ENCODE measurements at places on chromosomes 1 and 21. TPM values are rescaled to one million over a fixed set of nuclear protein-coding genes. Genes with fewer than 3 reads are reported as not detected.

DNA sequence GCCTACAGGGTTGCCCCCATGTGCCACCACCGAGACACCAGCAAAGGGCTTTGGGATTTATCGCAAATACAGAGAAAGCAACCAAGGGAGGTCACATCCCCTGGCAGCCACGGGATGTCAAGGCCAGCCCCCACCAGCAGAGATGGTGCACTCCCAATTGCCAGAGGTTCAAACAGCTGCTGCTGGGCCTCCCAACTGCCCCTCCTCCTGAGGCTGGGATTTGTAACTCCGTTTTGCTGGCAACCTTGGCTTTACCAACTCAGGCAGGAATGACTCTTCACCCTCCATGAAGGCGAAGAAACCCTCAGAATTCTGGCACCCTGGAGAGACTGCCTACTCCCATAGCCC, 11.6 kb downstream of the TMEM53 start:
- no peak for DNase-seq

The ACTA1 gene
- 1.2 TPM for polyA plus RNA-seq

The CENPF gene
- 0.39 TPM for polyA plus RNA-seq

The XCL2 gene
- not detected for polyA plus RNA-seq

The CLCNKA gene
- 187 TPM for polyA plus RNA-seq

Data from kidney (tissue), 22 donors.